ENCODE measurements at places on chromosomes 7 and 10.

GRCh38 chr7:35623381-35623780 lies 71.6 kb downstream of the HERPUD2 start:
- no peak for DNase-seq

GRCh38 chr10:61961278-61961677 lies 59.8 kb downstream of the ARID5B start:
- DNase-seq = no peak

GRCh38 chr10:10873915-10874314 lies 143.8 kb upstream of the CELF2 start:
- no peak for DNase-seq

- DNase-seq = no peak
Measured at GRCh38 chr7:12162415-12163113, 48.5 kb upstream of the TMEM106B start.

- no peak for DNase-seq
Measured at GRCh38 chr7:32560075-32560474, 64.8 kb downstream of the AVL9 start.

DNA sequence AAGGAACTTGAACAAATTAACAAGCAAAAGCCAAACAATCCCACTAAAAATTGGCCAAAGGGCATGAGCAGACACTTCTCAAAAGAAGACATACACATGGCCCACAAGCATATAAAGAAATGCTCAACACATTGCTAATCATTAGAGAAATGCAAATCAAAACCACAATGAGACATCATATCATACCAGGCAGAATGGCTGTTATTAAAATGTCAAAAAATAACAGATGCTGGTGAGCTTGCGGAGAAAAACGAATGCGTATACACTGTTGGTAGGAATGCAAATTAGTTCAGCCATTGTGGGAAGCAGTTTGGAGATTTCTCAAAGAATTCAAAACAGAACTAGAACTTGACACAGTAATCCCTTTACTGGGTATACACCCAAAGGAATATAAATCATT lies 311.7 kb upstream of the HPS1 start:
- DNase-seq = no peak

- DNase-seq = no peak
Measured at GRCh38 chr10:73867126-73867807, 7.1 kb downstream of the CAMK2G start.

DNA sequence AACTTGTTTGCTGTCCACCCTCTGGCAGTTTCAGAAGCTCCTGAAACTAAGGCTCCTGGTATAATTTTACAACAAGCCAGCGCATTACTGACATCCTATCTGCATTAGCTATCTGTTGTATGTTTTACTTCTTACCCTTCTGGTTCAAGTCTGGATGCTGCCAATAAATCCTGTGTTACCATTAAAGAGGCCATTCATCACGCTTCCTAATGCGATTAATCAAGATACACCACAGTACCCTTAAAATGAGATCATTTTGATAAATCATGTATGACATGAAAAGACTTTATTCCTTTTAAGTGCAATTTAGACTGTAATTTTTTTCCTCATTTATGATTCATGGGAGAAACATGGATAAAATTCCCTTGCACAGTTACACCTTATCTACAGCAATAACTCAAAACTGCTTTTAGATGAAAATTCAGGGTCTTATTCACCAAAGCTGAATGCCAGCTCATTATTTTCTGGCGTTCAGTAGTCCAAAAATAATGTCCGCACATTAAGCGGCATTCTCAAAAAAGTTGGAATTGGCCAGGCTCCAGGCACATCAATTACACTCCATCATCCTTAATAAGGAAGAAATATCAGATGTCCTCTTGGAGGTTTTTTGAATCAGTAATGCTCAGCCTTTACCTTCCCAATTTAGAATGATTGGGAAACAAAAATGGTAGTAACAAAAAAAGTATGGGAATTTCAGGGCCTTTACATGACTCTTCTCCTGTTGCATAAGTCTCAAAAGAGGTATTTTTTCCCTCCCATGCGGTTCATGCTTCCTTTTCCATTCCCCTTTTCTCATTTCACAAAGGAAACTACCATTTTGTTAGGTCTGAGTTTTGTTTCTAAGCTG lies 878.5 kb downstream of the LRMDA start:
- no peak for DNase-seq

All from NCI-H1930 (cell line).